Purkinje cell (primary cell): ENCODE measurements at places on chromosomes 16 and 17. TPM values are rescaled to one million over a fixed set of nuclear protein-coding genes. Genes with fewer than 3 reads are reported as not detected.

The NPIPA5 gene
- 0.48 and 9.5 TPM in 2 replicates for polyA plus RNA-seq

The ELAC2 gene
- 8.5 and 27.5 TPM in 2 replicates for polyA plus RNA-seq

The AIPL1 gene
- polyA plus RNA-seq: not detected in 2 replicates

The IKZF3 gene
- 0.10 TPM in 1 of 2 replicates, not detected in the other for polyA plus RNA-seq

The ZKSCAN2 gene
- 0.77 and 0.87 TPM in 2 replicates for polyA plus RNA-seq

The SLC5A2 gene
- 8.3 and 9.3 TPM in 2 replicates for polyA plus RNA-seq

The DNAAF1 gene
- 0.07 and 2.7 TPM in 2 replicates for polyA plus RNA-seq

The LAT gene
- polyA plus RNA-seq: 4.9 TPM in 1 of 2 replicates, not detected in the other

The LRRC37A gene
- polyA plus RNA-seq: 0.09 and 0.63 TPM in 2 replicates

The CTDNEP1 gene
- polyA plus RNA-seq: 9.3 and 15.5 TPM in 2 replicates

The CPHXL2 gene
- polyA plus RNA-seq: not detected in 2 replicates

The EMC6 gene
- 34.0 and 53.0 TPM in 2 replicates for polyA plus RNA-seq

The TERB1 gene
- 0.34 TPM in 1 of 2 replicates, not detected in the other for polyA plus RNA-seq

The POLG2 gene
- 5.0 and 8.4 TPM in 2 replicates for polyA plus RNA-seq

The KRTAP3-1 gene
- polyA plus RNA-seq: not detected in 2 replicates

The AOC3 gene
- not detected in 2 replicates for polyA plus RNA-seq

The GNPTG gene
- 24.3 and 38.4 TPM in 2 replicates for polyA plus RNA-seq

The SAT2 gene
- 107 and 126 TPM in 2 replicates for polyA plus RNA-seq

The OSGIN1 gene
- polyA plus RNA-seq: not detected in 2 replicates

The ZFHX3 gene
- polyA plus RNA-seq: 0.07 and 2.2 TPM in 2 replicates

The TMC8 gene
- polyA plus RNA-seq: not detected in 2 replicates

The GPS2 gene
- polyA plus RNA-seq: 42.5 and 54.6 TPM in 2 replicates

The GDPD1 gene
- 109 and 139 TPM in 2 replicates for polyA plus RNA-seq

The SLC12A3 gene
- 0.09 and 0.20 TPM in 2 replicates for polyA plus RNA-seq

The TK2 gene
- 32.4 and 41.7 TPM in 2 replicates for polyA plus RNA-seq

The NPIPB6 gene
- polyA plus RNA-seq: 1.0 TPM in 1 of 2 replicates, not detected in the other

The TNFSF12 gene
- 1.9 and 5.1 TPM in 2 replicates for polyA plus RNA-seq

The TBC1D3E gene
- not detected in 2 replicates for polyA plus RNA-seq

The RASL10B gene
- 0.66 and 1.7 TPM in 2 replicates for polyA plus RNA-seq

The SCN4A gene
- 0.10 TPM in 1 of 2 replicates, not detected in the other for polyA plus RNA-seq

The PMP22 gene
- 10.8 and 13.2 TPM in 2 replicates for polyA plus RNA-seq

The PIGS gene
- 60.9 and 88.9 TPM in 2 replicates for polyA plus RNA-seq

The ACSM3 gene
- polyA plus RNA-seq: 1.1 TPM in 1 of 2 replicates, not detected in the other

The C1QTNF8 gene
- not detected in 2 replicates for polyA plus RNA-seq

The PHKG2 gene
- 18.5 and 19.1 TPM in 2 replicates for polyA plus RNA-seq

The SARM1 gene
- 0.22 and 3.2 TPM in 2 replicates for polyA plus RNA-seq

The PKMYT1 gene
- polyA plus RNA-seq: 3.1 and 3.4 TPM in 2 replicates
